Fibroblast of the aortic adventitia (primary cell): ENCODE measurements at places on chromosomes 1 and 21. TPM values are rescaled to one million over a fixed set of nuclear protein-coding genes. Genes with fewer than 3 reads are reported as not detected.

The TXNIP gene
- total RNA-seq, result 73.0 and 257 TPM in 2 replicates

The CYP4X1 gene
- 2.1 and 3.3 TPM in 2 replicates for total RNA-seq

The NLRP3 gene
- total RNA-seq, result under 0.01 TPM in 1 of 2 replicates, not detected in the other

The SPRR2A gene
- not detected in 2 replicates for total RNA-seq

The FMO3 gene
- total RNA-seq, result 1.3 TPM in 1 of 2 replicates, not detected in the other

The CA6 gene
- total RNA-seq, result not detected in 2 replicates

The CELA2A gene
- total RNA-seq, result not detected in 2 replicates

The PALMD gene
- 2.4 and 6.0 TPM in 2 replicates for total RNA-seq
